ENCODE measurements at places on chromosomes 16 and 17.
A peak's percentile ranks its signal among the peaks of the same experiment; 100 is the strongest.

GRCh38 chr16:85670840-85671239 lies 17.9 kb downstream of the GINS2 start:
- DNase-seq = no peak

DNA sequence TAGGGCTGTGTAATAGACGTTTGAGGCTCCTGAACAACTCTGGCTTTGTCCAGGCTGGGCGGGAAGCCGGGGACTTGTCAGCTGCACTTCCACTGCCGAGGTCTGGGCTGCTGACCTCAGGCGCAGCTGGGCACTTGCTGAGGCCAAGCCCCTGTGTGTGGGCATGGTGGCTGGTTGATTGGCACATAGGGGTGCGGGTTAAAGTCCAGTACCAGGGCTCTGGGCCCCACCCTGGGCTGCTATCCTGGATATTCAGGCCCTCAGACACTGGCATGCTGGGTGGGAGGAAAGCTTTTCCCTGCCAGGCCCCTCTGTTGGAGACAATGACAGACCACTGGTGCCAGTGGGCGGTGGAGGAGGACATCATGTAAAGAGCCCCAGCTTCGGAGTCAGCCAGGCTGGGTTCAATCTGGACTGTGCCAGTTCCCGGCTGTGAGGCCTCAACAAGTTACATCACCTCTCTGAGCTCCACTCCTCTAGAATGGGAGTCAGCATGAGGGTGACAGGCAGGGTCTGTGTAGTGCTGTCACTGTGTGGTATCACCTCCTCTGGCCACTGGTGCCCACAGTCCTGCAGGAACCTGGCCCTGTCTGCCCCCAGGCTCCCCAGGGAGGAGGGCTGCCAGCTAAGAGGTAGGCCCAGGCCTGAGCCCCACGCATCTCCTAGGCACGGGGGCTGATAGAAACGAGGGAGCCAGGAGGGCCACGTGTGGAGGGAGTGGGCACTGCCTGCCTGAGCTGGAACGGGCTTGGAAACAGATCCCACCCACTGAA lies 42.5 kb downstream of the PSME3IP1 start:
- DNase-seq = no peak

DNA sequence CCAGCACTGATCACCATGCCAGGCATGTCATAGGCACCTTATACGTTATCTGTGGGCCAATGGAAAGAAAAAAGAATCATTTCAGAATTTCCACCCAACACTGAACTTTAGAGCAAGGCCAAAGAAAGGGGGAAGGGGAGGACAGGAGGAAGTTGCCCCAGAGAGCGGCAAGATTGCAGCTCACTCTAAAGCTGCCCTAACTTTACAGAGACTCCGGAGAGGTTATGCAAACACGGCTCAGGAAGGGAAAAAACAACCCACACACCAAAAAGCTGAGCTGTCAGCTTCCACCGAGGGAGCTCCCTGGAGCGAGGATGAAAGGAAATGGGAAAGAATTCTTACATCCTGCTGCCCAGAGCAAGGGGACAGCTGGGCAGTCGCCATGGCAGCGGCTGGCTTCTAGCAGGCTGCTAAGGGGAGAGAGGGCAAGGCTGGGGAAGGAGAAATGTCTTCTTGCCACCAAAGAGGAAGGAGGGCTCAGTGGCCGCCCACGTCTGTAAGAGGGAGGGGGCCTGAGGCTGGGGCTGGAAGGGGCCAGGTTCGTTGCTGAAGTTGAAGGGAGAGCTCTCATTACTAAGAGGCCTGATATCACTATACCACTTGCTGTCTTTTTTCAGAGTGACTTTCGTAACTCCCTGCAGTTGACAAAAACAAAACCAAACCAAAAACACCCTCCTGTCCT lies 18.2 kb downstream of the COTL1 start:
- DNase-seq = no peak

- peak; percentile 17 for DNase-seq
Observed at GRCh38 chr16:75053791-75054555, 55.1 kb downstream of the ZNRF1 start.

DNA sequence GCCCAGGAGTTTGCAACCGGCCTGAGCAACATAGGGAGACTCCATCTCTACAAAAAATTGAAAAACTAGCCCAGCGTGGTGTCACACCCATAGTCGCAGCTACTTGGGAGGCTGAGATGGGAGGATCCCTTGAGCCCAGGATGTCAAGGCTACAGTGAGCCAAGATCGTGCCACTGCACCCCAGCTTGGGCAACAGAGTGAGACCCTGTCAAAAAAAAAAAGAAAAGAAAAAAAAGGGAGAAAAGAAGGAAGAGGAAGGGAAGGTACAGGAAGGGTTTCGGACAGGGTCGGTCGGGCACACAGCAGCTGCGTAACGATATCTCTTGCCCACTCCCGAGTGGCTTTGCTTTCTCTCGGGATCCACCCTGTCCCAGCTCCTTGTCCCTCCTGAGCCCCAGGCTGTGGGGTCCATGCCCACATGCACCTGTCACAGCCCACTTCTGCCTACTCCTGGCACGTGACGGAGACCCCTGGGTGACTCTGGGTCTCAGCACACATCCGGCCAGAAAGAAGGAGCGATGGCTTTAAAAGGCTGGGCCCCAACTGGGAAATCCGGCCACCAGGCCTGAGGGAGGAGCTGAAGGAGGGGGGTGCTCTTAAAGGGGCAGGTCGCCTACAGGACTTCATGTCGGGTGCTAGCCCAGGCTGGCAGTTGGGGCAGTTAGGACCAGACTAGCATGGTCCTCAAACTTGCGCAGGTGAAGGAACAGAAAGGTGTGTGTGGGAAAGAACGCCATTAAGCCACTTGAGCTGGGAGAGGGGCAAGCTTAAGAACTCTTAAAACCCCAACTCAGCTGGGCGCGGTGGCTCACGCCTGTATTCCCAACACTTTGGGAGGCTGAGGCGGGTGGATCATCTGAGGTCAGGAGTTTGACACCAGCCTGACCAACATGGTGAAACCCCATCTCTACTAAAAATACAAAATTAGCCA lies at the start of gene GHDC:
TSS of gene GHDC (minus strand) at position 526 of the 931 bp plus-strand sequence. CDS start 913 bp downstream, outside the sequence.
- peak; percentile 52 for DNase-seq
